Left lung (tissue), 14 donors: ENCODE measurements at places on chromosomes 16 and 17. TPM values are rescaled to one million over a fixed set of nuclear protein-coding genes. Genes with fewer than 3 reads are reported as not detected.

- H3K27me3 ChIP-seq, result no peaks in the 10 kb centered on the region
- no peaks in the 10 kb centered on the region for H3K4me1 ChIP-seq
- no peak overlapping the region for H3K27ac ChIP-seq
- no peaks in the 10 kb centered on the region for H3K36me3 ChIP-seq
Measured at GRCh38 chr16:84027625-84028024, 15.0 kb downstream of the SLC38A8 start.

- H3K36me3 ChIP-seq, result peaks cover 10% of the 10 kb centered on the region
- H3K27me3 ChIP-seq, result no peaks in the 10 kb centered on the region
- peak overlapping the region; percentile 11 for H3K4me3 ChIP-seq
- peak; percentile 70 for DNase-seq
- peak overlapping the region; percentile 48 for H3K27ac ChIP-seq
- H3K4me1 ChIP-seq, result peaks cover 25% of the 10 kb centered on the region
Measured at GRCh38 chr17:82648742-82649331, 593 bp upstream of the WDR45B start.

DNA sequence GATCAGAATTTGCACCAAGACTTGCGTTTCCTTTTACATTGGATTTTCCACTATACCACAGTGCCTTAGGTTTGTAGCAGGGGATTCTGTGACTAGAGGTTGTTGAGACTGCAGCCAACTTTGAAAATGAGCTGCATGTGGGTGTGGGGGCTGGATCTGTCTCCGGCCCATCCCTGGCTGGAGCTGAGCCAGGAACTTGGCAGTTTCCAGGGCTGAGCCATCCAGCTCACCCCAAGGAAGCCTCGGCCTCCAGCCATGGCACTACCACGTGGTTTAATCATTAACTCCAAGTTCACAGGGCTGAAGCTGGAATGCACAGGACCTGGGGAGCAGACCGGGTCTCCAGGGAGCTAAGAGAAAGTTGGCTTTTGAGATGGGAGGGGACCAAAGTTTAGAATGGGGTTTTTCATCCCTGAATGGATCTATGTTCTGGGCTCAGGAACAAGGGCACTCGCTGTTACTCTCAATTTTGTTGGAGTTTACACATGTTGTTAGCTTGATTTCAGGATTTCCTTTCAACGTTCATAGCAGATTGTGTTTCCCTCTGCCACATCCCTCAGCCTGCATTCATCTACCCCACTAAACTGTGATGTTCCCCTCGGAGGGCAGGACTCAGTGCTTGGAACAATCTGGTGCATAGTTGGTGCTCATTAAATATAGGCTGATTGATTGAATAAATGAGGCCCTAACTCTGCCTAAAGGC lies 42.3 kb upstream of the HNF1B start:
- no peaks in the 10 kb centered on the region for H3K36me3 ChIP-seq
- DNase-seq, result no peak
- no peak overlapping the region for H3K4me3 ChIP-seq
- no peaks in the 10 kb centered on the region for H3K4me1 ChIP-seq
- H3K27me3 ChIP-seq, result peaks cover 62% of the 10 kb centered on the region

DNA sequence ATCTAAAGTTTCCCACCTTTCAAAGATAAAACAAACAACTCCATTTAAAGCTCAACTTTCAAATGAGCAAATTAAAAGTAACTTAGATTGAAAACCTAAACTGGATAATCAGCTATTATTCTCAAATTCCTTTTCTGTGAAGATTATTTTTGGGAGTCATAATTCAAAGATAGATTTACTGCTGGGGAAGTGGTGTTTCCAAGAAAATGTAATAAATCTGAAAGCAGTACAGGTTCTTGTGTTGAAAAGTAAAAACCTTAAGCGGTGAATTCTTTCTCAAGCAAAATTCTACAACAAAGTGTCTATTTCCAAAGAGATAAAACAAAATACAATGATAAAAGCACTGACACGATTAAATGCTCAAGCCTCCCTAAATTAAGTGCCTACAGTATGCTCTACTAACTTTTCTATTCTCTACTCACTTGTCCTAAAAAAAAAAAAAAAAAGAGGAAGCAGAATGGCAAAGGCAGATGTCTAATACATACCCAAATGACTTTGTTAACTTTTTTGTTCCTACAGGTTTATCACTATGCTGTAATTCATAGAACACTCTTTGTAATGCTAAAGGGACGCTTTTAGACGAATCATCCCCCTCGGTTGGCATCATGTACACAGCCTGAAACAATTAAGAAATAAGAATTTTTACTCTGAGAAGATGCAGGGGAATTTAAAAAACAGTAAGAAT lies 34.5 kb downstream of the LITAFD start:
- no peaks in the 10 kb centered on the region for H3K27me3 ChIP-seq
- no peak overlapping the region for H3K4me3 ChIP-seq
- no peaks in the 10 kb centered on the region for H3K4me1 ChIP-seq
- DNase-seq, result no peak

DNA sequence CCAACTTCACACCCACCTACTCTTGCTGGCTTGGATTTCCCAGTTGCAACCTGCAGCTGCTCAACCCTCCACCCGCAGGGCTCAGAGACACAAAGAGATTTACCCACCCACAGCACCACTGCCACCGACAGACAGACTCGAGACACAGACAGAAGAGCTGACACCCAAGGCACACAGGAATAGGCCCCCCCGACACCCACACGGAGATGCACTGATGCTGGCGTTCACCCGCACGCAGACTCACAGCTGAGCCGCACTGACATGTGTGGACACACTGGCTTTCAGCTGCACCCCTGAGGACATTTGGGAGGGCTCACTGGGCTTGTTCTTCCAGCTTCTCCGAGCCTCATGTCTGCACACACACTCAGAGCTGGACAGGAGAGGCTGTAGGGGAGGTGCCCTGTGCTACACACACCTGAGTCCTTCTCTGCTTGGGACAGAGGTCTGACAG lies 8.2 kb downstream of the STX1B start:
- H3K27me3 ChIP-seq, result peaks cover 43% of the 10 kb centered on the region
- no peak overlapping the region for H3K4me3 ChIP-seq
- H3K27ac ChIP-seq, result no peak overlapping the region
- no peak for DNase-seq

DNA sequence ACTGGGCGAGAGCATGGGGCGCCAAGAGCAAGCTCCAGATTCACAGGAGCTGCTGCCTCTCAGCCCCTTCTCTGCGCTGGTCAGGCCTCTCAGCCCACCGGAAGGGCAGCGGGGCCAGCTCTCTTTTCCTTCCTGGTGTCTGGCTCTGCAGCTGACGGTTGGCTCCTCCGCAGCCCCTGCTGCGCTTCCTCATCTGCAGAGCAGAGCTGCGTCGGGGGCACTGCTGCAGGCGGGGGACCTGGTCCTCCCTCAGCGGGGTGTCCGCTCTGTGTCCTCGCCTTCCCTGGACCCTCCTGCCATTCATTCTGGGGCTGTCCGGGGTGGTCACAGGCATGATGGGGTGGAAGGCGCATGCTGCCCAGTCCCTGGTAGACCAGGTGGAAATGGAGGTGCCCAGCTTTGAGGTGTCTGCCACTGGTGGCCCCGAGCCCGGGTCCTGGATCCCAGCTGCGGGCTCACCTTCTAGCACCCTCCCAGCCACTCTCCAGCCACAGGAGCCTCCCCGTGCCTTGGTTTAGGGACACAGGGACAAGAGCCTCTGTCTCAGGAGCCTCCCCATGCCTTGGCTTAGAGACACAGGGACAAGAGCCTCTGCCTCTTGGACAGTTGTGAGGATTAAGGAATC lies 84.8 kb downstream of the IRF8 start:
- H3K27me3 ChIP-seq, result no peaks in the 10 kb centered on the region
- no peak overlapping the region for H3K4me3 ChIP-seq
- DNase-seq, result no peak
- no peaks in the 10 kb centered on the region for H3K4me1 ChIP-seq
- H3K36me3 ChIP-seq, result no peaks in the 10 kb centered on the region
- no peak overlapping the region for H3K27ac ChIP-seq

GRCh38 chr16:83721676-83722075 lies 86.1 kb upstream of the HSBP1 start:
- H3K4me3 ChIP-seq, result no peak overlapping the region
- H3K36me3 ChIP-seq, result no peaks in the 10 kb centered on the region
- no peaks in the 10 kb centered on the region for H3K4me1 ChIP-seq

DNA sequence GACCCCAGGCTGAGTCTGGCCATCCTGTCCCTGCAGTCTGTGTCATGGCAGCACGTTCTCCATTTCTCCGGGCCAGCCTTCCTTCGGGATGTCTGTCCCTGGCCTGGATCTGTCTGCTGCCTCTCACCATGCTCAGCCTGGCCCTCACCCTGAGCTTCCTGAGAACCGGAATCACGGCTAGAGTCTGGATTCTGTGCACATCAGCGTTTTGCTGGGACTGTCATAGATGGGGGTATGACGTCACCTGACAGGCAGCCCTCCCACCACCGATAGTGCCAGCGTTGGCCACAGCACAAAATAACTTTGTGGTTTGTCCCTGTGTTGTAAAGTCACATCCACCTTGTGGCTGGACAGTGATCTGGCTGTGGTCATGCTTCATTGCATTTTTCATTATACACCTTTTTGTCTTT lies 59.2 kb downstream of the B9D1 start:
- H3K36me3 ChIP-seq, result no peaks in the 10 kb centered on the region
- H3K4me3 ChIP-seq, result no peak overlapping the region
- H3K27me3 ChIP-seq, result peaks cover 57% of the 10 kb centered on the region
- no peak for DNase-seq
- H3K4me1 ChIP-seq, result peaks cover 22% of the 10 kb centered on the region

GRCh38 chr17:47276868-47277267 lies 23.2 kb downstream of the ITGB3 start:
- DNase-seq, result no peak
- H3K36me3 ChIP-seq, result no peaks in the 10 kb centered on the region
- H3K27me3 ChIP-seq, result no peaks in the 10 kb centered on the region
- H3K4me1 ChIP-seq, result peaks cover 45% of the 10 kb centered on the region

GRCh38 chr17:49365667-49366066 lies 3.6 kb upstream of the ZNF652 start:
- H3K27me3 ChIP-seq, result no peaks in the 10 kb centered on the region
- no peak overlapping the region for H3K4me3 ChIP-seq
- DNase-seq, result no peak
- no peaks in the 10 kb centered on the region for H3K4me1 ChIP-seq
- no peak overlapping the region for H3K27ac ChIP-seq

GRCh38 chr17:65677932-65678331 lies 116.5 kb upstream of the AXIN2 start:
- H3K36me3 ChIP-seq, result no peaks in the 10 kb centered on the region
- no peaks in the 10 kb centered on the region for H3K27me3 ChIP-seq
- DNase-seq, result no peak
- peak overlapping the region; percentile 49 for H3K27ac ChIP-seq

DNA sequence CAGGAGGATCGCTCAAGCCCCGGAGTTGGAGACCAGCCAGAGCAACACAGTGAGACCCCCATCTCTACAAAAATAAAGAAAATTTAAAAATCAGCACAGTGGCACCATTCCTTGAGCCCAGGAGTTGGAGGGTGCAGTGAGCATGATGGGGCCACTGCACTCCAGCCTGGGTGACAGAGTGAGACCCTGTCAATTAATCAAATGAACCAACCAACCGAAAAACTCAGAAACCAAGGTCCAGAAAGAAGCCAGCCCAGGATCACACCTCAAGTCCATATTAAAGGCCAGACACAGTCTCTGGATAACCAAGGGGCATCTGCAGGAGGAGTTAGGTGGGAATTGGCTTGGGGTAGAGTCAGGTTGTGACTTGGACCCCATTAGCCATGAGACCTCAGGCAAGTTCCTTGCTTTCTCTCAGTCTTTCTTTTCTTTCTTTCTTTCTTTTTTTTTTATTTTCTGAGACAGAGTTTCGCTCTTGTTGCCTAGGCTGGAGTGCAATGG lies 2.4 kb downstream of the HSD17B1 start:
- H3K27me3 ChIP-seq, result no peaks in the 10 kb centered on the region
- no peak for DNase-seq
- peak overlapping the region; percentile 75 for H3K27ac ChIP-seq
- H3K36me3 ChIP-seq, result no peaks in the 10 kb centered on the region
- H3K4me1 ChIP-seq, result peaks cover 16% of the 10 kb centered on the region
- peak overlapping the region; percentile 73 for H3K4me3 ChIP-seq

GRCh38 chr16:346587-346986 lies 5.9 kb downstream of the AXIN1 start:
- no peak overlapping the region for H3K27ac ChIP-seq
- no peaks in the 10 kb centered on the region for H3K27me3 ChIP-seq
- H3K36me3 ChIP-seq, result no peaks in the 10 kb centered on the region
- no peaks in the 10 kb centered on the region for H3K4me1 ChIP-seq
- DNase-seq, result no peak

HSF5 gene
- 0.15 TPM for total RNA-seq

CBX2 gene
- total RNA-seq, result 3.6 TPM

DNA sequence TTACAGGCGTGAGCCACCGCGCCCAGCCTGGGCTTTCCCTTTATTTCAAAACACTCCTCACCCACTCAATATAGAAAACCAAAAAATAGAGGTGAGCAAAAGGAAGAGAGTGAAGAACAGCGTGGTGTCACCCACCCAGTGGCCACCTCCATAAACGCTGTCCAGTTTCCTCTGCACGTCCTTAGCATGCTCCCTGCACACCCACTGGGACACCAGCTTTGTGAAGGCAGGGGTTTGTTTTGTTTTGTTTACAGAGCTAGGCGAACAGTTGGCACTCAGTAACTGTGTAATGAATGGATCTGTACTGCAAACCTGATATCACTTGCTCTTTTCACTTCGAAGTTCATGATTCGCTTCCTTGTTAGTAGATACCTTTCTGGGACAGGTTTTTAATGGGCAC lies 73.0 kb downstream of the PRKCB start:
- no peak for DNase-seq
- no peaks in the 10 kb centered on the region for H3K36me3 ChIP-seq
- H3K4me1 ChIP-seq, result no peaks in the 10 kb centered on the region
- no peak overlapping the region for H3K27ac ChIP-seq

FOXF1 gene
- total RNA-seq, result 30.3 TPM

DNA sequence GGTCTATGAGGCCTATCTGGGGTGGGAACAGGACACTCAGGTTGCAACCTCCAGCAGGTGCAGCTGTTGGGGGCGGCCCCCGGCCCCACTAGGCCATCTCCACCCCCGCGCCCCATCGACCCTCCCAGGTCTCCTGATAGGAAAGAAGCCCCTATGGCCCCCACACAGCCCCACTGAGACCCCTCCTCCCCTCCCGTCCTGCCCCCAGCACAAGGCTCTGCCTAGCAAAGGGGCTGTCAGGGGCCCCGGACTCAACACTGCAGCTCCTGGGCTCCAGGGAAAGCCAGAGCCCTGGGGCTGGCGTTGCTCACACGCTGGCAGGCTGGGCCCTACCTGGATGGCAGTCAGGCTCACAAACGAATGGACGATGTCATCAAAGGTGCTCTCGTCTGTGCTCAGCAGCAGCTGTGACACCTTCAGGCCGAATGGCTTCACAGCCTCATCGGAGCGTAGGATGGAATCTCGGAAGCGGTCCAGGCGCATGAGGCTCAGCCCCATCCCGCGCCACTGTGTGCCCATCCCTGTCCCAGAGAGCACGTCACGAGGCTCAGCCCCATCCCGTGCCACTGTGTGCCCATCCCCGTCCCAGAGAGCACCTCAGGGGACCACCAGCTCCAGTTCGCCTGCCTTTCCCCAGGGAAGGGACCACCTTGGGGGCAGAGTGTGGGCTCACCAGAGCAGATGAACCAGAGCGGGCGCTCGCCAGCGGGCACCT lies 7.3 kb downstream of the FASN start:
- peaks cover 100% of the 10 kb centered on the region for H3K36me3 ChIP-seq
- no peaks in the 10 kb centered on the region for H3K4me1 ChIP-seq
- no peak overlapping the region for H3K27ac ChIP-seq
- no peaks in the 10 kb centered on the region for H3K27me3 ChIP-seq
- H3K4me3 ChIP-seq, result no peak overlapping the region
- DNase-seq, result no peak

RCVRN gene
- 0.47 TPM for total RNA-seq

- H3K4me3 ChIP-seq, result no peak overlapping the region
- DNase-seq, result no peak
- no peaks in the 10 kb centered on the region for H3K4me1 ChIP-seq
- peaks cover 46% of the 10 kb centered on the region for H3K27me3 ChIP-seq
- no peaks in the 10 kb centered on the region for H3K36me3 ChIP-seq
- no peak overlapping the region for H3K27ac ChIP-seq
Measured at GRCh38 chr17:9185688-9186284, 164.5 kb downstream of the NTN1 start.
